Colonic mucosa (tissue), 4 donors: ENCODE measurements at places on chromosomes 12 and 14.
A peak's percentile ranks its signal among the peaks of the same experiment; 100 is the strongest.

GRCh38 chr12:94622475-94622874 lies 27.9 kb downstream of the TMCC3 start:
- no peaks in the 10 kb centered on the region for H3K36me3 ChIP-seq
- H3K27me3 ChIP-seq = no peaks in the 10 kb centered on the region
- H3K4me3 ChIP-seq = no peak overlapping the region
- peaks cover 14% of the 10 kb centered on the region for H3K4me1 ChIP-seq
- peak overlapping the region; percentile 33 for H3K27ac ChIP-seq

DNA sequence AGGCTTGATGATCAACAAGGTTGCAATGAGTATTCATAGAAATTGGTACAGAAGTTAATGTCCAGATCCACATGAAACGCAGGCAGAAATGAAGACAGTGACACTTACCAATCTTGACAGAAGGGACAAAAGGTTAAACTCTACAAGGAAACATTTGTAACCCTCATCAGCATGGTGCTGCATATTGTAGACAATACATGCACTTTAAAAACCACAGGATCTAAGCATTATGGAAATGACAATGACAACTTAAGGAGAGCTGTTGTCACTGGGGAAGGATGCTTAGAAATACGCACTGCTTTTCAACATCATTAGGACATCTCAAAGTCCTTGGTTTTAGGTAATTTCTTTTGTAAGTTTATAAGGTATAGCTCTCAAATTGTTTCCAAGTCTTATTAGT lies 130.6 kb downstream of the ATP23 start:
- H3K4me1 ChIP-seq = no peaks in the 10 kb centered on the region
- no peak for DNase-seq
- no peak overlapping the region for H3K4me3 ChIP-seq
- no peaks in the 10 kb centered on the region for H3K36me3 ChIP-seq

DNA sequence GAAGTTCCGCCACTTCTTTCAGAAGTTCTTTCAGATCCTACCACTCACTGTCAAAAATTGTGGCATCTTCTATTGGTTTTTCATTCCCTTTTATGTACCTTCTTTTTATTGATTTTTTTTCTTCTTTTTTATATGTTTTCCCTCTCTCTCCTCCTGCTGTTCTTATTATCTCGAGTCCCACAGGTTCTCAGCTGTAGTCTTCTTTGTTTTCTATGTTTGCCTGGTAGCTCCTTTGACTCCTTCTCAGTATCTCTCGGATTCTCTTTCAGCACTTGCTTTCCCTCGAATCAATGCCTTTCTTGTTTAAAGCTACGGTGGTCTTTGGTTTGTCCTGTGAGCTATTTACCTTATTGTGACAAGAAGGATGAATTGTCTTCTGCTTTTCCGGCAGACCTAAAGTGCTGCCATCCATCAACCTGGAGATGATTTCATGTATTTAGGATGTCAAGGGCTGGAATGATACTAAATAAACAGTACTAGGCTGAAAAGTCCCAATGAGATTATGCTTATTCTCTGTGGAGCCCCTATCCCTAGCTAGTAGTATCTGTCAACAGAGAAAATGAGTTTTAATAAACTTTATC lies 541.7 kb downstream of the NOVA1 start:
- H3K4me3 ChIP-seq = no peak overlapping the region
- H3K4me1 ChIP-seq = no peaks in the 10 kb centered on the region

DNA sequence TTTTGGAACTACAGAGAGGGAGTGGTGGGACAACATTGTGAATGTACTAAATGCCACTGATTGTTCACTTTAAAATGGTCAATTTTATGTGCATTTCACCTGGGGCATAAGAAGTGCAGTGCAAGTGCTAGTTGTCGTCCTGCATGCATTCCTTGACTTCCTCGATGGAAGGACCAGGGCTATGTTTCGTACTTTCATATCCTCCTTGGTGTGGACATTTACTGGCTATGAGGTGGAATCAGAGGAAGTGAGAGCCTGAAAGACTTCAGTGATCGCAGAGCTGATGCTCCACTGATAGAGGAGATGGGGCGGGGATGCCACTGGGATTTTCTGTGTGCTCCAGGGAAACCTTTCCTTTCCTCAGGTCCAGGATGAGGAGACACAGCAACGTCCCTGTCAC lies 54.1 kb upstream of the DDX11 start:
- H3K36me3 ChIP-seq = no peaks in the 10 kb centered on the region
- H3K27me3 ChIP-seq = no peaks in the 10 kb centered on the region
- H3K4me1 ChIP-seq = no peaks in the 10 kb centered on the region

- no peak for DNase-seq
- H3K27me3 ChIP-seq = peaks cover 13% of the 10 kb centered on the region
- H3K36me3 ChIP-seq = no peaks in the 10 kb centered on the region
- H3K27ac ChIP-seq = no peak overlapping the region
- H3K4me3 ChIP-seq = no peak overlapping the region
Observed at GRCh38 chr12:53806721-53807120, 54.9 kb upstream of the CISTR start.

GRCh38 chr12:64090047-64090446 lies 132.0 kb downstream of the KICS2 start:
- no peaks in the 10 kb centered on the region for H3K4me1 ChIP-seq
- DNase-seq = no peak
- H3K4me3 ChIP-seq = no peak overlapping the region
- no peaks in the 10 kb centered on the region for H3K36me3 ChIP-seq

- H3K27me3 ChIP-seq = no peaks in the 10 kb centered on the region
- DNase-seq = no peak
- no peak overlapping the region for H3K27ac ChIP-seq
- no peaks in the 10 kb centered on the region for H3K36me3 ChIP-seq
Observed at GRCh38 chr12:94839347-94839746, 164.2 kb downstream of the NDUFA12 start.

DNA sequence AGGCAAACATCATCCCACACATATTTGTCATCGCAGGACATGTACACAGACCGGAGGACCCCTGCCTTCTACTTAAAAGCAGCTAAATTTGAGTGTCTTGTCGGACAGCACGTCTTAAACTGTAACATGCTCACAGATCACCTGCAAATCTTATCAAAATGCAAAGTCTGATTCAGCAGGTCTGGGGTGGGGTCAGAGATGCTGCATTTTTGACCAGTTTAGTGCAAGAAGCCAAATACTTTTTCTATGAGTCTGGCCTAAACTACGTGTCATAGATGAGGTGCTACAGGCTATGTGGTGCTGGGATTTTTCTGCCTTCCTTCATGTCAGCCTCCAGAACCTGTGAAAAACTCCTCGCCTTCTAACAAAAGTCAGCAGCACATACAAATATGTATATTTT lies 178.8 kb upstream of the LHX5 start:
- no peaks in the 10 kb centered on the region for H3K36me3 ChIP-seq
- H3K4me1 ChIP-seq = no peaks in the 10 kb centered on the region
- H3K27me3 ChIP-seq = no peaks in the 10 kb centered on the region

- no peak overlapping the region for H3K27ac ChIP-seq
- DNase-seq = no peak
- H3K36me3 ChIP-seq = no peaks in the 10 kb centered on the region
- H3K27me3 ChIP-seq = no peaks in the 10 kb centered on the region
Observed at GRCh38 chr14:94016446-94016976, 9.6 kb upstream of the OTUB2 start.

GRCh38 chr14:26794731-26795130 lies 196.9 kb upstream of the NOVA1 start:
- no peak overlapping the region for H3K27ac ChIP-seq
- DNase-seq = no peak
- no peaks in the 10 kb centered on the region for H3K36me3 ChIP-seq
- H3K4me1 ChIP-seq = no peaks in the 10 kb centered on the region
- no peaks in the 10 kb centered on the region for H3K27me3 ChIP-seq

- no peak overlapping the region for H3K4me3 ChIP-seq
- H3K27me3 ChIP-seq = no peaks in the 10 kb centered on the region
- H3K4me1 ChIP-seq = no peaks in the 10 kb centered on the region
- no peaks in the 10 kb centered on the region for H3K36me3 ChIP-seq
Observed at GRCh38 chr12:87995581-87996178, 33.5 kb downstream of the C12orf50 start.

GRCh38 chr12:127770118-127770517 lies 496.9 kb upstream of the TMEM132C start:
- peak; percentile 30 for DNase-seq
- H3K4me1 ChIP-seq = no peaks in the 10 kb centered on the region
- H3K27me3 ChIP-seq = no peaks in the 10 kb centered on the region
- no peak overlapping the region for H3K27ac ChIP-seq
- H3K36me3 ChIP-seq = no peaks in the 10 kb centered on the region
- no peak overlapping the region for H3K4me3 ChIP-seq

GRCh38 chr12:124633365-124634362 lies 66.3 kb upstream of the NCOR2 start:
- H3K27ac ChIP-seq = peak overlapping the region; percentile 22
- H3K4me3 ChIP-seq = no peak overlapping the region
- H3K27me3 ChIP-seq = no peaks in the 10 kb centered on the region
- H3K4me1 ChIP-seq = peaks cover 10% of the 10 kb centered on the region

DNA sequence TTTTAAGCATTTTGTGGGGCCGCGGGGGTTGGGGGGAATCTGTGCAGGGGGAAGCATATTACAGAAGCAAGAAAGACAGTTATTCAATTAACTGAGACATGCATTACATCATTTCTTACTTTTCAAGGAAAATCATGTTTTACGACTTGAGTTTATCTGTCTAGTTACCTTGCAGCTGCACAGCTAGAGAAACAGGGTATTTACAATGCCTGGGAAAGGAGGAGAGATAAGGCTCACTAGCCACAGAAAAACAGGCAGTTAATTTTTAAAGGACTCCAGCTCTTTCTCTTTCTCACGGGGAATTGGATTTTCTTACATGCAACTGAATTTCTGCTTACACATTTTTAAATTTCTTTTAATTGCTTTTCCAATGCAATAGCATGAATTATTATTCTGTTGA lies 22.2 kb downstream of the FCF1 start:
- H3K4me1 ChIP-seq = no peaks in the 10 kb centered on the region
- no peak overlapping the region for H3K27ac ChIP-seq
- H3K36me3 ChIP-seq = no peaks in the 10 kb centered on the region
- H3K4me3 ChIP-seq = no peak overlapping the region
- no peak for DNase-seq

DNA sequence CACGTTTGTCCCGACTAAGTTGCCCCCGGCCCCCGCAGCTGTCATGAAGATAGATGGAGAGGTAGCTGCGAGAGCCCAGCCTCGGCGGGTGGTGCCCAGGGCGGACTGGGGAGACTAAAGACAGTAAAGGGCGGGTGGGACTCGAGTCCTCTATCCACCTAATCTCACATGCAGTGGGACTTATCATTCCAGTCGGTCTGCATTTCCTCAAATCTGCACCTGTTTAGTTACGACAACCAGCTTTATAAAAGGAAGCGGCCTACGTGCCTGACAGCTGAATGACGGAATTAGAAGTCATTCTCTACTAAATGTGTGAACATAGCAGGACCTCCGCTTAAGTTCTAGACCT lies 109.8 kb upstream of the EGLN3 start:
- H3K27ac ChIP-seq = peak overlapping the region; percentile 93
- no peaks in the 10 kb centered on the region for H3K36me3 ChIP-seq
- peak overlapping the region; percentile 49 for H3K4me3 ChIP-seq
- H3K27me3 ChIP-seq = no peaks in the 10 kb centered on the region
- no peak for DNase-seq

- no peak overlapping the region for H3K4me3 ChIP-seq
- H3K27ac ChIP-seq = no peak overlapping the region
- DNase-seq = no peak
- H3K36me3 ChIP-seq = no peaks in the 10 kb centered on the region
- no peaks in the 10 kb centered on the region for H3K27me3 ChIP-seq
Observed at GRCh38 chr14:97025722-97026121, 228.5 kb downstream of the VRK1 start.

- no peak overlapping the region for H3K4me3 ChIP-seq
- H3K27ac ChIP-seq = no peak overlapping the region
- no peaks in the 10 kb centered on the region for H3K36me3 ChIP-seq
- H3K27me3 ChIP-seq = no peaks in the 10 kb centered on the region
Observed at GRCh38 chr12:108295641-108296040, 43.5 kb downstream of the CMKLR1 start.

DNA sequence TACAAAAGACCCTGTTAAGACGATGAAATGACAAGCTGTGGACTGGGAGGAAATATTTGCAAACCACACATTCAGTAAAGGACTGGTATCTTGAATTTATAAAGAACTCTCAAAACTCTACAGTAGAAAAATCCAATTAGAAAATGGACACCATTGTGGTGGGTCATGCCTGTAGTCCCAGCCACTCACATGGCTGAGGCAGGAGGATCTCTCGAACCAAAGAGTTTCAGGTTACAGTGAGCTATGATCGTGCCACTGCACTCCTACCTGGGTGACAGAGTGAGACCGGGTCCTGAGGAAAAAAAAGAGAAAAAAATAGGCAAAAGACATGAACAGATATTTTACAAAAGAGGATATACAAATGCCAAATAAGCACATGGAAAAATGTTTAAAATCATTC lies 41.9 kb downstream of the TTC6 start:
- no peak for DNase-seq
- no peaks in the 10 kb centered on the region for H3K36me3 ChIP-seq
- no peak overlapping the region for H3K27ac ChIP-seq

DNA sequence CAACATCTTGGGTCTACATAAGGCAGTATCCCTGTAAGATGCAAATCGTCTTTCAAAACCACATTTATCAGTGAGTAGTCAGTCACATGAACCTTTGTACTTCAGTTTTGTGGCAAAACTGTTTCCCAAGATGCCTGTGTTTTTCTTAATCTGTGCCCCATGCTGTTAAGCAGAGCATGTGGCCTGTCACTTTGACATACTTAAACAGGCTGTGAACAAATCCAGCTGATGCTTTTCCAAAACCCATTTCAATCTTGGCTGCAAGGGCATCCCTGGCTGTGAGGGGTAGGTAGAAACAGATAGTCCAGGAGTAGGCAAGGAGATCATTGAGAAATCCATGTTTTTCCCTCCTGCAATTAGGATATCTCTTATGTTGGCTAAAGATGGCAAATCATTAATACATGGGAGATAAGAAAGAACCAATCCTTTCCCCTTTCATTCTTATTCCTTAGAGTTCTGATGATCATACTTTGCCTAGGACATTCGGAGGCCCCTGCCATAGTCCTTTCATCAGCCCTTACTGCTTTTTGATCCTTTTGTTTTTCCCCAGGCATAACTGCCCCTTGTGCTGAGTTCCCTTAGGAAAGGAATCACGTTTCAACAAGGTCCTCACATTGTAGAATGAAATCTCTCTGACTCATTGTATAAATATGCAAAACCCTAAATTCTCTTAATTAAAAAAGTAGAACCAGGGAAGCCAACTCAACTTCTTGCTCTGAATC lies 121.1 kb upstream of the EEA1 start:
- H3K27me3 ChIP-seq = no peaks in the 10 kb centered on the region
- H3K27ac ChIP-seq = no peak overlapping the region
- DNase-seq = no peak

DNA sequence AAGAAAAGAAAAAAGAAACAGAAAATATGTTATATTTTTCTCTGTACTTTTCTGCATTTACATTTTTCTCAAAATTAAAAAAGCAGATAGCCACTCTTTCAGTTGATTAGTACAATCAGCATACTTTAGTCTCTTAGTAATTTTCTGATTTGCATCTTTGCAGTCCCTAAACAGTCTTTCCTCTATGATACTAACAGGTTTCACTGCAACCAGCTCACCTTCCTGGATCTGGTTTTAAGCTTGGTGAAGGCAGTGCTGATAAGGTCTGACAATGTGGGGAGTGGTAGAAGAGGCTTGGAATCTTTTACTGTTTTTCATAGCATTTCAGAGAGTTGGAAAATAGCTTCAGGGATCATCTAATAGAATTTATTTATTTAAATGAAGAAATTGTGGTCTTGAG lies 457.6 kb downstream of the ZFP36L1 start:
- no peak for DNase-seq
- no peaks in the 10 kb centered on the region for H3K4me1 ChIP-seq
- H3K4me3 ChIP-seq = no peak overlapping the region
- H3K27me3 ChIP-seq = no peaks in the 10 kb centered on the region
- no peak overlapping the region for H3K27ac ChIP-seq
- no peaks in the 10 kb centered on the region for H3K36me3 ChIP-seq
